Head of caudate nucleus (tissue), 42 donors: ENCODE measurements at places on chromosomes 4 and X.

- no peak for DNase-seq
Measured at GRCh38 chrX:73562458-73562857, 539 bp upstream of the CHIC1 start.

GRCh38 chr4:155795991-155796390, 37.2 kb downstream of the GUCY1B1 start:
- no peak for DNase-seq

- DNase-seq: no peak
Measured at GRCh38 chr4:184300816-184301215, 83.1 kb upstream of the ENPP6 start.

- DNase-seq: peak; percentile 11
Measured at GRCh38 chrX:39152106-39152649, 350.9 kb downstream of the MID1IP1 start.

DNA sequence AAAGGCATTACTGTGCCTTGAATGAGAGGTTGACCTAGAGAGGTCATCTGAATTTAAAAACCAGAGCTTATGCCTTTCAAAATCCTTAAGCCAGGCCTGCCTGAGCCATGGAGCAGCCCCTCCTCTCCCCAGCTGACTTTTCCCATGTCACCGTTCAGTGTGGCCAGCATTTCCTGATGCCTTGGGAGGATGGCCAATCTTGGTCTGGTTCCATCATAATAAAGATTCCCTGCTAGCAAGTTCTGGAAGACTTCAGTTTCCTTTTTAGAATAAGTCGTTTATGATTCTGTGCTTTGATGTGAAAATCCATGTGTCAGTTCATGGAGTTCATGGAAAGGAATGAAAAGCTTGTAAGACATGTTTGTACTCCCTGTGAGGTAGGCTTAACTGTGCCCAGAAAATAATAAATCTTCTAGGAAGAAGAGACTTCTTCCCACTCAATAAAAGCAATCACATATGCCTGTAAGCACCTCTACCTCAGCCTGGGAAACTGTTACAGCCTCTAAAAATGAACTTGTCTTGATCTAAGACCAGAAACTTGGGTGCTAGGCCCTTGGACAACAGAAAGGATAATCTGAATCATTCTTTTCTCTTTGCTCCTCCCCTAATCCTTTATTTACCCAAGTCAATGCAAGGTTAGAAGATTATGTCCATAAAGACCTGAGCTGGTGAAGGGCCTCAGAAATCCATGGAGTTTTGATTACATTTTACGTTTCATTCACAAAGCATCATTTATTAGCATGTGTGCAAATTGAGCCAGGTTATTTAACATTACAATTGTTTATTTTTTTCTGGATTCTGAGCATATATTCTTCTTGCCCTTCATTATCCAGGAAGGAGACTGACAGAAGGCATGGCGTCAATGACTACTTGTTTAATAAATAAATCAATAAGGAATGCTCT, 84.0 kb upstream of the TBC1D9 start:
- no peak for DNase-seq

GRCh38 chr4:25608644-25609043, 47.0 kb upstream of the SLC34A2 start:
- no peak for DNase-seq

DNA sequence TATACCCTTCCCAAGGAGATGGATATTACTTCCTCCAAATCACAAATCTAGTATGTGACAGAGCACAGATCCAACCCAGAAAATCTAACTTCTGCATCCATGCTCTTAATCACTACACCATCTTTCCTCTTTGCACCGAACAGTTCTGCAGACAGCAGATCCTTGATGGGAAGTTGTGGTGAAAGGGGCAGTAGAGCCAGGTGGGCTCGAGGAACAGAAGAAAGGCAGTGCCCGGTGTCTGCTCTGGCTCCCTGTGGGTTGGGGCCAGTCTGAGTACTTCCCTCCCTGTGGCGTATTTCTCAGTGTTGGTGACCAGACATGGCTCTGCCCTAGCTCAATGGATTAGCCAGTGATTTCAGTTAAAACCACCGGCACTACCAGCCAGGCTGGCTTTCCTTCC, 15.3 kb downstream of the HOPX start:
- no peak for DNase-seq

- no peak for DNase-seq
Measured at GRCh38 chr4:144547678-144548298, 98.2 kb upstream of the HHIP start.
